ENCODE measurements at places on chromosomes 7 and 10.

- no peak for DNase-seq
Measured at GRCh38 chr10:124829447-124830115, 28.0 kb downstream of the ABRAXAS2 start.

DNA sequence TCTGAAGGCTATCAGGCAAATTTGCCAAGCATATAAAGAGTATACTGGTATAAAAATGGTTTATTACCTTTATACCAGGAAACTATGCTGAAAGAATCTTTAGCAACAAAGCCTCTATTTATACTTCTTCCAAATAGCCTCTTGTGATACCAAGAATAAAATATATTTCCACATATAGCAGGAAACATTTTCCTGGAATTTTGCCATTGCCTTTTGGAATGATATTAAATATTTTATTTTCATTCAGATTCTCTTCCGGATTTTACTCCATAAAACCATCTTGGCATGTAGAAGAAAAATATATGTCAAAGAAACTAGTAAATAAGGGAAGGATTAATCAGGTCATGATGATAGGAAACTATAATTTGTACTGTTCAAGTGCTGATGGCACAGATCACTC, 17.7 kb downstream of the SOSTDC1 start:
- DNase-seq: no peak

DNA sequence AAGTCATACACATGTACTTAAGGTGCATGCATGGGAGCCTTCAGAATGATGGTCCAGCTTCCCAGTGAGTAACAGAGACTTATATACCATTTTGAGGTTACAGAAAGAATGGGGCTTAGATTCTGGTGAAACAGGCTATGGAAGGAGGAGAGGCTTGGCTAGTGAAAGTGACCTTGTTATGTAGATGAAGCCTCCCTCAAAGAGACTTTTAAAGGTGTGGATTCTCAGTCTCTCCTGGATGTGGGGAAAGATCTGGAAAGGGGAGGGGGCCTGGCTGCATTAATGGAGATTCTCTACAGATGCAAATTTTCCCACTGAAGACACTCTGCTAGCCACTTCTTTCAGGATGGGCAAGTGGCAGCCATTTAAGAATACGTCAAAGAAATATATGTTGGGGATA, 5.5 kb downstream of the RASSF4 start:
- DNase-seq: no peak

DNA sequence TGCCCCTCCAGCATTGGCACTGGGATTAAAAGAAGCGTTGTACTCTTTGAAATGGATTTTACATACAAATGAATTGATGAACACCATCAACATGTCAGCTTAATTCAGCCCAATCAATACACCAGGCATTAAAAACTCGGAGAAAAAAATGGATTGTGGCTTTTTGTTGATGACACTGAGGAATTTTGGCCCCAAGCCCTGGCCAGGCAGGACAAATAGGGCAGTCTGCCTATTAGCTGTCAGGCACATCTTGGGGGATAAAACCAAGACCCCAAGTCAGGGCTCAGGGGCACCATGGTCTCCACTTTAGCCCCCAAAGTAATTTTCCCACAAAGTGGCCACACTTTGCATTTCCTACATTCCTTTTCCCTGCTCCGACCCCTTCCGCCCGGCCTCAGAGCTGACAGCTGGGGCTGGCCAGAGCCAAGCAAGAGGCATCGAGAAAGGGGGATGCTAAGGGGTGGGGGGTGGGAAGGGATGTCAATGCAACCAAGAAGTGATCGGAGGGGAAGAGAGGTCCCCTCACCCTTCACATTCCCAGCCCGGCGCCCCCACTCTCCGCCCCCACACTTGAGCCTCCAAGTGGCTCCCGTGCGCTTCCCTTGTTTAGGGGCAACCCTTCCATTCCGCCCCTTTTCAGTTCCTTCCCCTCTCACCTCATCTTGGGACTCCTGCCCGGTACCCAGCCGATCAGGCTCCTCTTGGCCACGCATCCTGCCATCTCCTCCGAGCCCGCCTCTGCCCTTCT, 711 bp downstream of the HIP1 start:
- DNase-seq: no peak

DNA sequence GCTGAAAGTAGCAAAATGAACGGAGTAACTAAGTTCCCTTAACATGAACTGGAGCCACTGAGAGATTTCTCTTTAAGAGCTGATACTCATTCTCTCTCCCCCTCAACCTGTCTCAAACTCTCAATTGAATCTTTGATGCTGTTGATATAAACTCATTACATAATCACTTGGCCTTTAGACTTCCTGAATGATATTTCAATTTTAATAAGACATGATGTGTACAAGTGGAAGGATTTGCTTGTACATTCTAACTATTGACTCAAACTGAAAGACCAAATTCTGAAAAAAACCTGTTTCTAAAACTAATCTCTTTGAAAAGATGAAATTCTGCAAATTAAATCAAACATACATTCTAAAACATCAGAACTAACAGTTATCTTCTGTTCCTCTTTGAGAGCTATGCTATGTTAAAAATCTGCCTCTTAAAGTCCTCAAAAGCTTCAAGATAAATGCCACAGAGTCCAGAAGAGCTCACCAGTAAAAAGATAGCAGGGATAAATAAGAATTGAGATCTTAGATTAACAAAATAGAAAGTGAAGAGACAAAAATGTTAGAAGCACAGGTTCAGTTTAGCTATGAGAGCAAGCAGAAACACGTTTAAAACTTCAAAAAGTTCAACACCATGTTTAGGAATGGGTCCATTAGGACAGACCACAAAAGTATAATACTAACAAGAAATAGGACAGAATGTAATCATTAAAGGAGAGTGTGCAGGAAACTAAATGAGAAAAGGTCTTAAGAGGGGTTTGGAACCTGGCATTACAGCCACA, 46.1 kb downstream of the TNPO3 start:
- no peak for DNase-seq

DNA sequence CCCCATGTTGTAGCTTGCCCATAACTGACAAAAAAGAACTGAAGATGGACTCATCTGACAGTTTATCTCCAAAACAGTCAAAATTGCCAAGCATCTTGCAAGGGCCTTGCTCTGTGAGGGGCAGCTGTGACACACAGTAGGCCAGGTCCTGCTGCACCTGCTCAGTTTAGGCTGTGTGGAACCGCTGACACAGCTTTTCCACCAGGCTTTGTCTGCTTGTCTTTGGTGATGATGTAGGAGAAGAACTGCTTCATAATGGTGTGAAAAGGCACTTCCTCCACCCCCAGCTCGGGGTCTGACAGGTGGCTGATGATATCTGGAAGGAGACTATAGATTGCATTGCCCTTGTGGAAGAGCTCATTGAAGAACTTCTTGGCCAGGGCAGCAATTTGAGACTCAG, 92.6 kb downstream of the NPSR1 start:
- DNase-seq: no peak

DNA sequence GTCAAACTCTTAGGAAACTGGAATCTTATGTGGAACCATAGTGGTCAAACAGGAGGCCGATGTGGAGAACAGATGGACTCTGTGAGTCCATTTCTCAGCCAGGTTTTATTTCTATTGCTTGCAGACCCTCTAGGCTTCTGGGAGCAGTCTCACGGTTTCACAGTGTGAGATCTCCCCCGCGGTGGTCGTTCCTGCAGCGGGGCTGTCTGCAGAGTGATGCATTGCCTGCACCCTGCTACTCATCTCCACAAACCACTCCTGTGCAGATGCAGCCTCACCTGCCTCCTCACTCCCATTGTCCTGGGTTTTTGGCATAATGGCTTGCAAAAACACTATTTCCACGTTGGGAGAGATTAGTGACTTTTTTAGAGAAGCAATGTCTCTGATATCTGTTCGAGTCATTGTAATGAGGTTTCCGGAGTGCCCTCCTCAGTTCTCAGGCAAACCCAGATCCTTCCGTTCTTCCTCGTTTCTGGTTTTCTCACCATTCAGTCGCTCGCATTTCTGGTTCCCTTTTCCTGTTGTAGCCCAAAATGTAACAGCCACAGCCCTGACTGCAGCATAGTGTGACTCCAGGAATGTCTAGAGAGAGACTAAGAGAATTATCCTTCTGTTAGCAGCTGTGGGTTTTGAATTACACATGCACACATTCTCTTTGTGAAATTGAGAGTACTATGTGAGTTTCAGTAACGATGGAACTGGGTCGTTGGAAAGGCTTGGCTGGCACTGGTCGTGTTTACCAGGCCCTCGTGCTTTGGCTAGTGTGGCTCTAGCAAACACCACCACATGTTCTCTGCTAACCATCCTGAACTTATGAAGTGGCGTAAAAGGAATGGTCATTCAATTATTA, 30.2 kb downstream of the ACADSB start:
- DNase-seq: no peak

GRCh38 chr10:88070080-88070880, 206.9 kb downstream of the PTEN start:
- DNase-seq: no peak

- DNase-seq: no peak
Measured at GRCh38 chr7:77473229-77474005, 57.3 kb upstream of the GSAP start.

GRCh38 chr10:31320550-31321211, 1.7 kb downstream of the ZEB1 start:
- no peak for DNase-seq

DNA sequence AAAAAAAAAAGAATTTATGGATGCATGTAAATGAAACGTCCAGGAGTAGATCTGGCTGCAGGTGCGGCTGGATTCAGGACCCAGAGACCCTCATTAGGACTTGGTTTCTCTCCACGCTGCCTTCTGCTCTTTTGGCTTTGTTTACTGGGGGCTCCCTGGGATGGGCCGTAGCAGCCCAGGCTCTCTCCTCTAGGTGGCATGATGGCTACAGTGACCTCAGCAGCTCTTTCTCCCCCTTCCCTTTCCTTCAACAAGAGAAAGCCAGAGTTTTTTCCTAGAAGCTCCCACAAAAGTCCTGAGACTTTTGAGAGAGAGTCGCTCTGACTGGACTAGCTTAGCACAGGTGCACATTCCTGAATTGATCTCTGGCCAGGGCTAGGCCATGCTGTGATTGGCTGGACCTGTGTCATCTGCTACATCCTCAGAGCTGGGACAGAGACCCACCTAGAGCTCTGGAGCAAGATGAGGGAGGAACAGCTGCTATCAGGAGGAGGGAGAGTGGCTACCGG, 67.8 kb upstream of the PDCD4 start:
- peak; percentile 7 for DNase-seq

DNA sequence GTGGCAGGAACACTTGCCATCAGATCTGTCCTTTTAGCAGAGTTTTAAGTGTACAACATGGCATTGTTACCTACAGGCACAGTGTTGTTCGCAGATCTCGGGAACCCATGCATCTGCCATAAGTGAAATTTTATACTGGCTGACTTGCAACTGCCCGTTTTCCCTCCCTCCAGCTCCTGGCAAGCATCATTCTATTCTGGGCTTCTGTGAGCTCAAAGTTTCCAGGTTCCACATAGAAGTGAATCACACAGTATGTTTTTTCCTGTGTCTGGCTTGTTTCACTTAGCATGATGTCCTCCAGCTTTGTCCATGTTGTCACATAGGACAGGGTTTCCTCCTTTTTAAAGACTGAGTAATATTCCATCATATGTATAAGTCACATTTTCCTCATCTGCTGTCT, 56.6 kb downstream of the C10orf143 start:
- no peak for DNase-seq

- no peak for DNase-seq
Measured at GRCh38 chr7:17297243-17297642, 1.2 kb upstream of the AHR start.

DNA sequence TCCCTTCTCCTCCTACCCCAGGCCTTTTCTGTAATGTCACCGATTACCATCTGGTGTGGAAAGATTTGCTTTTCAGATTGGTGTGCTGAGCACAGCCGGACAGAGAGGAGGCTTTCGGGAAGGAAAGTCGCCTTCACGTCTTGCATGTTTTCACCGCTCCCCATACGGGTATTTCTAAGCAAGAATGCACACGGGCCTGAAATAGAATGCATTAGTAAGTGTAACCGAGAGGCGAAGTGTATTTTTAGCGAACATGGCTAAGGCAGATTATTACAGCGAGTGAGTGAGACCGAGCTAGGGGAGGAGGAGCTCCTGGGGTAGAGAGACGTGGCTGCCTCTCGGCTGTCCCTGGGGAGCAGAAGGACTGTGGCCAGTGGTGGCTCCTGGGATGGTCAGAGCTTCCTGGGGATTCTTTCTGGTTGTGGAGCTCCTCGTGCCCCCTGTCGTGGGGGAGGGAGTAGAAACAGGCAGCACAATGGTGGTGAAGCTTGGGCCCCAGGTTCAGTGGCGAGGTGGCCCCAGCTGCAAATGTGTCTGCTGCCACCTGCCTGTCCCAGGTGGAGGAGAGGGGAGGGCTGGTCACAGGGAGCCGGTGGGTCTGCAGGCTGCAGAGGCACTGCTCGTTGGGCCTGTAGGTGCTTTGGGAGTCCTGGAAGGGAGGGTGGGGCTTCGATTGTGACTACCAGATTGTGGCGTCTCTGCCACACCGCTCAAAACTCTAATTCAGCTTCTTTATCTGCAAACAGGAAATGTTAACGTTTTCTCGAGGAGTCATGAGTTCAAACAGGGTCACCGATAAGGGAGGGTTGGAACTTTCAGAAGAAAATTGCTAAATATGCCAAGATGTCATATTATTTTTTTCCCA, 135.8 kb downstream of the CAMK1D start:
- DNase-seq: no peak

GRCh38 chr7:99270702-99271101, 1.9 kb upstream of the MYH16 start:
- no peak for DNase-seq

DNA sequence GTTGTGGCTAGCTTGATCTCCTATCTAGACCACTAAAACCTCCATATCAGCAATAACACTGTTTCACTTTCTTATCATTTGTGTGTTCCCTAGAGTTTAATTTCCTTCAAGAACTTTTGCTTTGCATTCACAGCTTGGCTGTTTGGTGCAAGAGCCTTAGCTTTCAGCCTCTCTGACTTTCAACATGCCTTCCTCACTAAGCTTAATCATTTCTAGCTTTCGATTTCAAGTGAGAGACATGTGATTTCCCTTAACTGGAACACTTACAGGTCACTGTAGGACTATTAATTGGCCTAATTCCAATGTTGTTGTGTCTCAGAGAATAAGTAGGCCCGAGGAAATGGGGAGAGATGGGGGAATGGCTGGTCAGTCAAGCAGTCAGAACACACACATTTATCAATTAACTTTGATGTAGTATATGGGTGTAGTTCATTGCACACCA, 10.6 kb upstream of the BPGM start:
- DNase-seq: no peak

- no peak for DNase-seq
Measured at GRCh38 chr7:6436385-6436685, 11.4 kb downstream of the DAGLB start.

- no peak for DNase-seq
Measured at GRCh38 chr10:11387044-11387443, 224.4 kb downstream of the USP6NL start.

- no peak for DNase-seq
Measured at GRCh38 chr10:26700884-26701630, 3.6 kb downstream of the PDSS1 start.

DNA sequence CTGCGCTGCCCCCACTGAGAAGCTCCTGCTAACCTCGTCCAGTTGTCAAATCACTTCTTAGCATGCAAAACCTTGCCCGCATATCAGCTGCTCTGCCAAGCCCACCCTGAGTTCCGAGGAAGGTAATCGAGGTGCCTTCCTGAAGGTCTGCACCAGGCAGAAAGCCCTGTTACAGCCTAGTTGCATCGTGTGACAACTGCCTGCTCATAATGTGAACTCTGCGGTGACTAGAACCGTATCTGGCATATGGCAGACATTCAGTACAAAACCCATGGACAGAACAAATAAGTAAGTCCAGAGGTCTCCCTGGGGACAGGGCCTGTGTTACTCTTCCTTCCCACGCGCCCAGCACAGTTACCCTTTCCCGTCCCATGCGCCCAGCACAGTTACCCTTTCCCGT, 394.3 kb downstream of the DNAJB6 start:
- DNase-seq: no peak

GRCh38 chr7:265192-265997, 24.6 kb upstream of the FOXL3 start:
- no peak for DNase-seq
